ENCODE measurements at places on chromosomes 3 and 15.

DNA sequence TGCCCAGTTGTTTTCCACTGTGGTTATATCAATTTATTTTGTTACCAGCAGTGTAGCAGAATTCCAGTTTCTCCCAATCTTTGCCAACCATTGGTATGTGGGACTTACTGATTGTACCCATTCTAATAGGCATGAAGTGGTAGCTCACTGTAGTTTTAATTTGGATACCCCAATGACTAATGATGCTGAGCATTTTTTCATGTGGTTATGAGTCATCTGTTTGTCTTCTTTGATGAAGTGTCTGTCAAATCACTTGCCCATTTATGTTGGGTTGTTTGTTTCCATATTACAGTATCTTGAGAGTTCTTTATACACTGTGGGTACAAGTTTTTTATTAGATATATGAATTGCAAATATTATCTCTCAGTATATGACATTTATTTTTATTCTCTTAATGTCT, 644.3 kb downstream of the NR2F2 start:
- no peak for DNase-seq

- DNase-seq = no peak
Measured at GRCh38 chr15:73268457-73268856, 100.3 kb downstream of the HCN4 start.

DNA sequence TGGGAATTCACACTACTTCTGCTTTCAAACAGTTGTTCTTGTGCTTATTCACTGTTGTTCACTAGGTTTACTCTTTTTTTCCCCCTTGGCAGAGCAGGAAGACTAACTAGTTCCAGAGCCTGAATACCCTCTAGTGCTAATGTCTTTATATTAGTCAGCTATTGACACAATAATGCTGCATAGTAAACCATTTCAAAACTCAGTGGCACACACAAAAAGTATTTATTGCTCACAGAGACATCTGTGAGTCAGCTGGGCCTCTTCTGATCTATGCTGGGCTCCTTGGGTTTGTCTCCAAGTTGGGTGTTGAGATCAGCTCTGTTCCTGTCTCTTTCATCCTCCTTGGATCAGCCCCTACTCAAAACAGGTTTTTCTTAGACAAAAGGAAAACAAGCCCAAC, 51.1 kb downstream of the RSRC1 start:
- DNase-seq = no peak

DNA sequence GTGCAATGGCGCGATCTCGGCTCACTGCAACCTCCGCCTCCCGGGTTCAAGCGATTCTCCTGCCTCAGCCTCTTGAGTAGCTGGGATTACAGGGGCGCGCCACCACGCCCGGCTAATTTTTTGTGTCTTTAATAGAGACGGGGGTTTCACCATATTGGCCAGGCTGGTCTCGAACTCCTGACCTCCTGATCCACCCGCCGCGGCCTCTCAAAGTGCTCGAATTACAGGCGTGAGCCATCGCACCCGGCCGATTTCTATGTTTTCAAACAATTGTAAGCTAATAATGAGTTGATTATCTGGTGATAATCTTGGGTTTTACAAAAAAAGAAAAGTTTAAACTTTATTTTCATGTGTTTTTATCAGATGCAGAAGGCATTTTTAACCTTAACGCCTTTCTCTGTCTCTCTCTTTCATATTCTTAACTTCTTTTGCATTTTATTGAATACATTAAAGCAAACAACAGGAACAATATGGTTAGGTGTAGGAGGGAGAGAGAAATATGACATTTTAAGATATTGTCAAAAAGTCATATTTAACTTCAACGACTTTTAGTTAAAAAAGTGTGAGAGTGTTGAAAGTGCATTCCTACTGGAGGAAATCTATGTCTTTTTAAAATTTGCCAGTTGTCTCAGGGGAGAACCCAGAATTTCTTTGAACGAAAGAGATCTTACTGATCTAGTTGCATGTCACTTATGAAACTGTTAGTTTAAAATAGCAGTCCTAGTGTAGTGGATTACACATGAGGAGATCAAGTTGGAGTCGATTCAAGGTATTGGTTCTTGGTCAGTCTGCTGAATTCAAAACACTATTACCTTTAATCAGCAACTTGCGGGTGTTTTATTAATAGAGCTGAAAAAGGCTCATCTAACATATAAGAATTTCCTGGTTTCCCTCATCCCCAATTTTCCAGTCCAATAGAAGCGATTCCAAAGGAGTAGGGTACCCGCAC, 3.4 kb upstream of the MEIS2 start:
- DNase-seq = no peak

DNA sequence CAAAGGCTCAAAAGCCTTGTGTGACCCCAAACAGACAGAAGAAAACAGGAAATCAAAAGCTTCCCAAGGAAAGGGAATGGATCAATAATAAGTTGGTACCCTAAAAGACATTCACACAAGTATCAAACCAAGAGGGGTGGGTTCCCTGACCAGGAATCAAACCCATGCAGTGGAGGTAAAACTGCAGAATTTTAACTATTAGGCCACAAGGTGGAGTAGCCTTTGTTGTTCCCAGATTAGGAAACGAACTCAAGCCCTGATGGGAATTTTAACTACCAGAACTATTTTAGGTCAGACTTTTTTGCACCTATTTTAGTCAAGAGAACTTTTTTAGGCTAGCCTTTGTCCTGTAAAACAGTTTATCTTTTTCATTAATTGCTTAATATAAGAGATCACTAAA, 31.4 kb downstream of the SETMAR start:
- no peak for DNase-seq

- DNase-seq = no peak
Measured at GRCh38 chr3:110344897-110345767, 726.5 kb upstream of the NECTIN3 start.

DNA sequence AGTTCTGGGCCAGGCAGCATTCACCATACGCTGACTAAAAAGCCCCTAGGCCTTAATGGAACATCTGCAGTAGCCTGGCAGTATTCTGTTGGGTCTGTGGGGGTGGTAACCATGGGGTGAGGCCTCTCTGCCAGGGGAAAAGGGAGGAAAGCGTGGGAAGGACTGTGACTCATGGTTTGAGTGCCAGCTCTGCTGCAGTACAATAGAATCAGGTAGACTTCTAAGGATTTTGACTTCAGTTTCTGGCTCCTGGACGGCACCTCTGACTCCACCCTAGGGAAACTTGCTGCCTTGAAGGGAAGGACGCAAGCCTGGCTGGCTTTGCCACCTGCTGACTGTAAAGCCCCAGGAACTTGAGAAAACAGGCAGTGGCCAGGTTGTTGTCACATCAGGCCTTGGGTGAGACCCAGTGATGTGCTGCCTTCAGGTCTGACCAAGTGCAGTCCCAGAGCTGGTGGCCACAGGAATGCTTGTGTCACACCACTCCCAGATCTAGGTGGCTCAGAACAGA, 148.6 kb downstream of the SUCNR1 start:
- DNase-seq = no peak

- no peak for DNase-seq
Measured at GRCh38 chr3:52606373-52607085, 70.1 kb downstream of the UQCC5 start.

DNA sequence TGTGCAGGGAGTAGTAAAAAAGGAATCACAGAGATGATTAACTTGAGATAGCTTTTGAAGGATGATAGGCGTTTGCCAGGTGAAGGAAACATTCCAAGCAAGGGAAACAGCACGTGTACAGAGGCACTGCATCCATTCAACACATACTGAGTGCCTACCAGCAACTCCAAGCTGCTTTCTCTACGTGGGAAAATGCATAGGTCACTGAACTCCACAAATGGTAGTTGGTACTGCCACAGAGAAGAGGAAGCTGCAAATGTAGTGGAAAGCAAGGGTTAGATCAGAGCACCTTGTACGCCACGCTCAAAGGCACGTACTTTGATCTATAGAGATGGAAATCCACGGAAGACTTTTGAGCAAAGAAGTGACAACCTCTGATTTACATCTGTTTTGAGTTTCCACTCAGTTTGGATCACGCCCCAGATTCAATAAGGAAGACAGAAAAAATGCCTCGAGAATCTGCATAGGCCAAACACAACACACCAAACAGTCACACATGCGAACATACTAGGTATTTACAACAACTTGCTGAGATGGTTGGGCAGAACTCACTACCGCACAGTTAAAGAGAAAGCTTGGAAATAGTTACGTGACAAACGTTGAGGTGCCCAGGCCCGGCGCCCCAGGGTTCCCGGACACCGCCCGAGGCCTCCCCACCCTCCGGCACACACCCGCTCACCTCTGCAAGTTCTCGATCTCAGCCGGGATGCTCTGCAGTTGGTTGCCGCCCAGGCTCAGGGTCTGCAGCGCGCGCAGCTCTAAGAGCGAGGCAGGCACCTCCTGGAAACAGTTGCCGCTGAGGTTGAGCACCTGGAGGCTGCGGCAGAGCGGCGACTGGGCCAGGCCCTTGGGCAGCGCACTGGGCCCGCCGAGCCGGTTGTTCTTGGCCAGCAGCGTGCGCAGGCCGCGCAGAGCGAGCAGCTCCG, 826 bp downstream of the LRRC58 start:
- DNase-seq = peak; percentile 60

- no peak for DNase-seq
Measured at GRCh38 chr3:152857082-152857481, 22.2 kb downstream of the P2RY1 start.

GRCh38 chr3:140467796-140468315, 210.0 kb upstream of the TRIM42 start:
- no peak for DNase-seq

- DNase-seq = no peak
Measured at GRCh38 chr3:194058189-194058571, 77.8 kb upstream of the HES1 start.

All from activated effector memory CD4-positive, alpha-beta T cell treated with Interleukin-2 at 50 U/mL for 16 hours (primary cell).